ENCODE measurements at places on chromosomes 6 and 20.
A peak's percentile ranks its signal among the peaks of the same experiment; 100 is the strongest.

- no peak for DNase-seq
Measured at GRCh38 chr6:157849288-157850017, 26.4 kb downstream of the SNX9 start.

DNA sequence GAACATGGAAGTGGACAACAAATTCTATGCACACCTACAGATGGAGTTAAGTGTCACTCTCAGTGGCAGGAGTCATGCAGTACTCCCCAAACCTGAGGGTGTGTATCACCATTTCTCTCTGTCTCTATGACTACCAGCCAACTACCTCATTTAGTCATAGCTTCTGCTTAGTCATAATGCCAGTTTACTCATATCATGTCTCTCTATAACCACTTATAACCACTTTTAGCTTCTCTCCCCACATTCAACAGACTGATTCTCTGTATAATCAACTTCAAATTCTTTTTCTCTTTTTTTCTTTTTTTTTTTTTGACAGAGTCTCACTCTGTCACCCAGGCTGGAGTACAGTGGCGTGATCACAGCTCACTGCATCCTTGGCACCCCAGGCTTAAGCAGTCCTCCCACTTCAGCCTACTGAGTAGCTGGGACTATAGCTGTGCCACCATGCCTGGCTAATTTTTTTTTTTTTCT is 13.8 kb upstream of the GTF3C6 start:
- DNase-seq = no peak

- DNase-seq = peak; percentile 28
Measured at GRCh38 chr20:44138867-44139266, 48.1 kb downstream of the JPH2 start.

GRCh38 chr6:25239059-25239458 is 40.1 kb upstream of the CARMIL1 start:
- no peak for DNase-seq

DNA sequence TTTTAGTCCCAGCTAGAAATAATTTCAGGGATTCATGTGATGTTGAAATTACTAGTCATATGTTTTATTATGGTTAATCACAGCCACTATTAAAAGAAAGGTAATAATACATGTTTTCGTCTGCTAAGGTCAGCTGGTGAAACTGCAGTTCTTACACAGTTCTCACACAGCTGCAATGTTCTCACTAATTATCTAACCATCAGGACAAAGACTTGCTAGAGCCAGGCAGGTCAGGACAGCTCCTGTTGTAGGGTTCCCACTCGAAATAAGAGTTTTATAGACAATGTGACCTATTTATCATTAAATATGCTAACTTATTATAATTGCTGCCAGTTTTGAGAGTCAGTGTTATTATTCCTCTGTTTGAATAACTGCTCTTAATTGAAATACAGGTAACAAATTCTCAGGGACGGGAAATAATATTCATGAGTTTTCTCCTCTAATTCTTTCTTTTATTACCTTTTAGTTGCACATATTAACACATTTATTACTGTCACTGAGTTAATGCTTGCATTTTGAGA is 97.9 kb downstream of the GJA1 start:
- DNase-seq = no peak

GRCh38 chr6:134630508-134631121 is 312.7 kb upstream of the SGK1 start:
- no peak for DNase-seq

DNA sequence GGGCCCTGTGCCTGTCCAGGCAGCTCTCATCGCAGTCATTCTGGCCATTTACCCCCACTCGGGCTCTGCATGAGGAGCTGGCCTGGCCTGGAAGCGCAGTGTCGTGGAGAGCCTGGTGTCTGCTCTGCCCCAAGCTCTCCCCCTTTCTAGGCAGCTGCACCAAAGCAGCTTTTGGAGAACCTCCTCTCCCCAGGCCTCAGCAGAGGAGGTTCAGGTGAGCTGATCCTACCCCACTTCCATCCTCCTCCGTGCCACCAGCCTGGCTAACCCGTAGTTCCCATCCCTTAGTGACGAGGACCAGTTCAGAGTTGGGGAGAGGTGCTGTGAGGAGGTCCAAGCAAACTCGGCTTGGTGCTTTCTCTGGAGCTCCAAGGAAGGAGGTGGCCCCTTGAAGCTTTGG is 30.5 kb upstream of the PHACTR3 start:
- DNase-seq = no peak

DNA sequence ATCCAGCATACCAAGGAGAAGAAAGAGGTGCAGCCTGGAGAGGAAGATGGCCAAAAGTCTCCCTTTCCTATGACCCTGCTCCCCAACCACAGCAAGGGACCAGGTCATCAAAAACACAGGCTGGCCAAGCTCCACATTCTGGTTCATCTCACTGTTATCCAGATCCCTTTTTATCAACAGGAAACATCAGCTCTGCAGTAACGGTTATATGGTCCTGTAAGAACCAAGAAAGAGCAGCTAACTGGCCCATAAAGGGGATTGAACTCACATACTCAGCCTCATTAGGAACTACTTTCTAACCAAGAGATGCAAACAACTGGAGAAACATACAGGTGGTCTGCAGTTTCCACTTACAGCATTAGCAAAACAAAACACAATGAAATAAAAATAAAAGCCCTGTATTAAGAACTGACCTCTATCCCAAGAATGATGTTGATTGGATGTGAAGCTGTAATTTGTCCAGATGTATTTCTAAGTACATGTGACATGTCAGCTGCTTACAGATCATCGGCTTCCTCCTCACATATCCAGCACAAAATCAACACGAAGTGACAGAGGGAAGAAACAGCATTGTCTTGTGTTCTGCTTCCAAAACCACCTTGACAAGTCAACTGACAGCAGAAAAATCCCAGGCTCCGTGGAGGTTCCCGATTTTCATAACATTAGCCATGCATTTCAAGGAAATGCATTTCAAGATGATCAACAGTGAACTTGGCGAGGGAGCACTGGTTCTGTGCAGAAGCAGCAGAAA is 557.2 kb upstream of the AGPAT4 start:
- DNase-seq = no peak
